BJ (cell line): ENCODE measurements at places on chromosomes 3 and 15.
A peak's percentile ranks its signal among the peaks of the same experiment; 100 is the strongest.

GRCh38 chr15:73800662-73801345, 47.7 kb upstream of the INSYN1 start:
- peak; percentile 54 for DNase-seq

DNA sequence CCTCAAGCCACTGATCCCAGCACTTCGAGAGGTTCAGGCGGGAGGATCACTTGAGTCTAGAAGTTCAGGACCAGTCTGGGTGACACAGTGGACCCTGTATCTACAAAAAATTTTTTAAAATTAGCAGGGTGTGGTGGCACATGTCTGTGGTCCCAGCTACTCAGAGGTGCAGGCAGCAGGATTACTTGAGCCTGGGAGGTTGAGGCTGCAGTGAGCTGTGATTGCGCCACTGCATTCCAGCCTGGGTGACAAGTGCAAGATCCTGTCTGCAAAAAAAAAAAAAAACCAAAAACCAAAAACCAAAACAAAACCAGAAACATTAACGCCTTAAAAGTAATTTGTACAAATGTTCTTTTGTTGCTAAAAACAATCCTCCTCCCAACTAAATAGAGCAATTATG, 27.9 kb upstream of the SLC12A8 start:
- DNase-seq, result no peak

- DNase-seq, result no peak
Measured at GRCh38 chr3:22846566-22846965, 356.6 kb upstream of the UBE2E2 start.

DNA sequence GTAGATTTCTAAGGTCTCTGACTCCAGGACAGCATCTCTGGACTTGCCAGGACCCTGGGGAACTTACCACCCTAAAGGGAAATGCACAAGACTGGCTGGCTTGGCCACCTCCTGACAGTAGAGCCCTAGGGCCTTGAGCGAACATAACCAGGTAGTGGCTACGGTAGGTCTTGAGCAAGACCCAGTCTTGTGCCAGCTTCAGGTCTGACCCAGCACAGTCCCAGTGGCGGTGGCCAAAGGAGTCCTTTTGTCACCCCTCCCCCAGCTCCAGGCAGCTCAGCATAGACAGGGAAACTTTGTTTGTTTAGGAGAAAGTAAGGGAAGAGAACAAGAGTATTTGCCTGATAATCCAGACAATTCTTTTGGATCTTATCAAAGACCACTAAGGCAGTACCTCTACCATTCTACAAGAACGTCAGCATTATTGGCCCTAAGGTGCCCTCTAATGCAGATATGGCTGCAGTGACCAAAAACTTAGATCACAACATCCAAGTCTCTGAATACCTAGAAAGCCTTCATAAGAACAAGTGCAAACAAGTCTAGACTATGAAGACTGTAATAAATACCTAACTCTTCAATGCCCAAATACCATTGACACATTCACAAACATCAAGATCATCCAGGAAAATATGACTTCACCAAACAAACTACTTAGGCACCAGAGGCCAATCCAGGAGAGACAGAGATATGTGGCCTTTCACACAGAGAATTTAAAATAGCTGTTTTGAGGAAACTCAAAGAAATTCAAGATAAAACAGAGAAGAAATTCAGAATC, 38.7 kb upstream of the FBN1 start:
- DNase-seq, result no peak

DNA sequence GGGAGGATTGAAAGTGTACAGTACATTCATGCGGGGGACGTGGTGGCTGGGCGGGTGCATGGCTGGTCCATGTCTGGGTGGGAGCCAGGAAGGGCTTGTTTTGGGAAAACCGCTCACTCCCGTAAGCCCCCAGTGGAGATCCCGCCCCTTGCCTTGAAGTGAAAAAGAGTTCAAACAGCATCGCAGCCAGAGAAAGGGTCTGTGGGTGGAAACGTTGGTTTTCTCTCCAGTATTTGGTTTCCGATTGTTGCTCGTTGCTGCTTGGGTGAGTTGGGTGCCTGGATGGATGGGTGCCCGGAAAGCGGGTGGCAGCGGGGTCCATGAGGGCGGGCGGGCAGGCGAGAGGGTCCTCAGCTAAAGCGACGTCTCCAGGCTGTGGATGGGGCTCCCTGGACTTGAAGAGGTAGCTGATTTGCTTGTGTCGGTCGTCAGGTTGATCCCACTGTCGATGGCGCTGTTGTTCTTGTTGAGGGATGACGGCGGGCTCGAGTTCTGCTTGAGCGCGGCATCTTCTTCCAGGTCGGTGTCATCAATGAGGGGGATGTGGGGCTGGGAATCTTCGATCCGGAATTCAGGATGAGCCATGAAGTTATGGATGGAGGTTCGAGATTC, 7.7 kb upstream of the SEC13 start:
- no peak for DNase-seq

DNA sequence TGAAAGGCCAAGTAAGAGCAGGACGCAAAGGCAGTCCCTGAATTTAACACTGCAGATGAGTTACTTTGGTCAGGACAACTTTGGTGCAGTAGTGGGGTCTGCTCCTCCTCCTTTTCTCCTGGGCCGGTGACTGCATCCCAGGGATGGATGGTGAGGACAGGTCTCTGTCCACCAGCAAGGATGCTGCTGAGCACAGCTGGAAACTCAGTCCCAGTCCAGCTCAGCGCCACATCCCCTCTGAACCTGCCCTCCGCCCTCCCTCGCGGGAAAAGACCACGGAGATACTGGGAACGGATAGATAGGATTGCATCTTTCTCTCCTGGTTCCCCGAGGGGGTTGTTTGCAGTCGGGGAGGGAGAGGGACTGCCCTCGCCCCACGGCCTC, 13.8 kb downstream of the GRAMD2A start:
- no peak for DNase-seq

- DNase-seq, result no peak
Measured at GRCh38 chr3:14439501-14440167, 37.2 kb downstream of the SLC6A6 start.

GRCh38 chr15:66779331-66780009, 77.4 kb downstream of the SMAD6 start:
- DNase-seq, result no peak

DNA sequence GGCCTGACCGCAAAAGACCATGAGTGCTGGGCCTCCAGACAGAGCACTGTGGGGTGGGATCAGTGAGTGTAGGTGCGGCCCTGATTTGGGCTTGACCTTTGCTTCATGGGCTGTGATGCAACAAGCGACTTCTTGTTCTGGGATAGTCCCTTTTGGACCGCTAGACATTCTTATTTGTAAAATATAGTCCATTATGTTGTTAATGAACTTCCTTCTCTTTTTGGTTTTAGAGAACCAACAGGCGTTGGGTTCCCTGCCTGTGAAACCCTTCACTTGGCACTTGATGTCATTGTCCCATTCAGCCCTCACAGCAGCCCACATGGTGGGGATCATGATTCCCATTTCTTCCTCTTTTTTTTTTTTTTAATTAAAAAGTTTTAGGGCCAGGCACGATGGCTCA, 15.8 kb upstream of the TRH start:
- no peak for DNase-seq

DNA sequence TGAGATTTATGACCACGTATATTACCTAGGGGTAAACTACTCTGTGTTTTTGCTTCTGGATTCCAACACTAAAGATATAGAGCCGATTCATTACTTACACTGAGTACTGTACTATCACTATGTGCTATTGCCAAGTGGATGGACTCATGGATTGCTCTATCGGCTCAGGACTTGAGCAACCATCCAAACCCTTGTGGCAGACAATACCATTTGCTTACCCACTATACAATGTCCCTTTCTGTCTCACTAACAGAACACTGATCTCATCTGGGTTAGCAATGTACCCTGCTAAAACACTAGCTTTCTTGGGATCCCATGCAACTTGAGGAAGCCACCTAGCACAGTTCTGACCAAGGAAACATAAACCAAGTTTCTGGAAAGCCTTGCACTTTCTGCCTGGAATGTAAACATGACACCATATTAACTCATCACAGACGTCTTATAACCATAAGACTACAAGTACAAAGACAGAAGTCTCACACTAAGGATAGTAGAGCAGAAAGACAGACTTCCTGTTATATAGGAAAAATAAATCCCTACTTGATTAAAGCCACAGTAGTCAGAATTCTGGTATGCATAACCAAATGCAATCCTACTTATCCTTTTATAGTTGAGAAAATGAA, 38.6 kb downstream of the HACD2 start:
- DNase-seq, result peak; percentile 26

- DNase-seq, result no peak
Measured at GRCh38 chr3:100978011-100978659, 15.1 kb downstream of the ABI3BP start.

DNA sequence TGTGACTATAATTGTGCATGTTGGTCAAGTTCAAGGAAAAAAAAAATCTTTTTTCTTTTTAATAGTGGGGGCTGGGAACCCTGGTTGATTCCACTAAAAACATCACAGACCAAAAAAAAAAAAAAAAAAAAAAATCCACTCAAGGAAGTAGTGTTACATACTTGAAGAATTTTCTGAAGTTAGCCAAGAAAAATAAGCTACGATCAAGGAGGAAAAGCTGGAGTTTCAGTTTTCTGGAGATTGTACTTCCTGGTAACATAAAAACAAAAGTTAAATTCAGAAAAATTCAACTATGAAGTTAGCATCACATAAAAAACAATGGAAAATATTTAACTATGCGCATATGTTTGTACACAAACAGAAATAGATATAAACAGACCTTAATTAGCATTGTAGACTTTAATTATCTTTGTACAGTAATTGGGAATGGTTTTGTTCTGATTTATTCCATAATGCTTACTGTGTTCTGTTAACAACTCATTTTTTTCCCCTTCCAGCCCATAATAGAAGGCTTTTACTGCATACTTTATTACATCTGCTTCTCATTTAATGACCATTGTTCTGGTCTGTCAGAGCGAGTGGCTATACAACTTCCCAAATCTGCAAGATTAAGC, 194.3 kb downstream of the RORA start:
- DNase-seq, result peak; percentile 43

DNA sequence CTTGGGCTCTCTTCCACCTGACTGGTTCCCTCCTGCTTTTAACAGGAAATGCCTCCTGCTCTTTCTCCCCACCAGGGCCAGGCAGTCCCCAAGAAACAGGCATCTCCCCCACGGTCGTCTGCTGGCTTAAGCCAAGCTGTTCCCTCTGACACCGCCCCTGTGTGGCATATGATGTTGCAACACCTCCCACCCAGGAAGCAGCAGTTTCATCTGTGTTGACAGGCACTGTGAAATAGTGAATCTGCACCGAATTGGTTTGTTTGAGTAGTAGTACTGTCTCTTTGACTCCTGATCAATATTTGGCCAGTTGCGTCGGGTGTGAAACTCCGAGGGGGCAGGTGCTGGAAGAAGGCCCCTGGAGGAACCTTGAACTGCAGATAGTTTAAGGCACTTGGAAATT, 188.8 kb downstream of the FEZF2 start:
- DNase-seq, result no peak

- DNase-seq, result peak; percentile 96
Measured at GRCh38 chr15:92681141-92681631, 25.6 kb upstream of the FAM174B start.

DNA sequence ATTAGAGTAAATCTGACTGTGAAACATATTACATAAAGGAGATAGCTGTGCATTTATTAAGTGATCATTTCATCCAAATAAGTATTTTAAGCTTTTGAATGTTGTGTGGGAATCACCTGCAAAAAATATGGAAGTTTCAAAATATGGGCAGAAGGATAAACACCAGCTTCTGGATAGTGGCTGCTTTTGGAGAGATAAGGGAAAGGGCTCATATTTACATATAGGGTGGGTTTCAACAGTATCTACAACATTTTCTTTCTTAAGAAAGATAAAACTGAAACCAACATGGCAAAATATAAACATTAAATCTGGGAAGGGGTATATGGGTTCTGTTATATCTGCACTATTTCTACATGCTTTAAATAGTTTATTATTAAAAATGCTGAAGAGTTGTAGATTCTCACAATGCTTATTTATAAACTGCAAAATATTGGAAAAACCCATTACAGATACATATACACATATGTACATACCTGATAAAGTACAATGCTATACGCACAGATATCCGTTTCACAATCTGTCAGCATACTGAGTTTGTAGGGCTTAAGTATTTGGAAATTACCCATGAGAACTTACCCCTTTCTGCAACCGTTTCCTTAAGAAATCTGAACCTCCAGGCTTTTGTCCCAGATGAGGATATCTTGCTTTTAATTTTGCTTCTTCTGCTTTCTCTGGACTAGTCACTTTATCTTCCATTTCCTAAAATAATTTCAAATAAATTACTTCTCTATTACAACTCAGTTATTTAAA, 12.1 kb downstream of the ARPP19 start:
- no peak for DNase-seq

GRCh38 chr3:120801484-120801883, 58.9 kb downstream of the GTF2E1 start:
- no peak for DNase-seq
